ENCODE measurements at places on chromosomes 11 and 22. TPM values are rescaled to one million over a fixed set of nuclear protein-coding genes. Genes with fewer than 3 reads are reported as not detected.

Gene RBM4B
- 29.3 TPM for total RNA-seq

Gene OR52N1
- not detected for total RNA-seq

Gene MS4A15
- not detected for total RNA-seq

Gene TMPRSS13
- not detected for total RNA-seq

Gene SCGB2A2
- total RNA-seq = not detected

Gene OR5A1
- not detected for total RNA-seq

Gene CCDC157
- total RNA-seq = 1.4 TPM

All from bronchial smooth muscle cell (primary cell).